ENCODE measurements at places on chromosomes 5 and 9.

DNA sequence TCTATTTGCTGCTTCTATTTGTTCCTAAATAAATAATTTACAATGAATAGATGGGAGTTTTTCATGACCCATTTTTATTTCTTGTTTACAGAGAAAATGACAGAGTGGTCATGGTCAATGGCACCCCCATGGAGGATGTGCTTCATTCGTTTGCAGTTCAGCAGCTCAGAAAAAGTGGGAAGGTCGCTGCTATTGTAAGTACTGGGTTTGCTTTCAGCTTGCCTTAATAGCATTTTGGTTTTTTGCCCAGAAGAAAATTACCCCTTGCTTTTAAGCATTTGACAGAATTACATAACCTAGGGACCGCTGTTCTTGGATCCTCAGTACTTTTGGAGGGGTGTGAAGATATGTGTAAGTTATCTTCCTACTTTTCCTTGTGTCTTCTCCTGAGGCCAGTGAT is 44.1 kb downstream of the TJP2 start:
- no peak for DNase-seq

DNA sequence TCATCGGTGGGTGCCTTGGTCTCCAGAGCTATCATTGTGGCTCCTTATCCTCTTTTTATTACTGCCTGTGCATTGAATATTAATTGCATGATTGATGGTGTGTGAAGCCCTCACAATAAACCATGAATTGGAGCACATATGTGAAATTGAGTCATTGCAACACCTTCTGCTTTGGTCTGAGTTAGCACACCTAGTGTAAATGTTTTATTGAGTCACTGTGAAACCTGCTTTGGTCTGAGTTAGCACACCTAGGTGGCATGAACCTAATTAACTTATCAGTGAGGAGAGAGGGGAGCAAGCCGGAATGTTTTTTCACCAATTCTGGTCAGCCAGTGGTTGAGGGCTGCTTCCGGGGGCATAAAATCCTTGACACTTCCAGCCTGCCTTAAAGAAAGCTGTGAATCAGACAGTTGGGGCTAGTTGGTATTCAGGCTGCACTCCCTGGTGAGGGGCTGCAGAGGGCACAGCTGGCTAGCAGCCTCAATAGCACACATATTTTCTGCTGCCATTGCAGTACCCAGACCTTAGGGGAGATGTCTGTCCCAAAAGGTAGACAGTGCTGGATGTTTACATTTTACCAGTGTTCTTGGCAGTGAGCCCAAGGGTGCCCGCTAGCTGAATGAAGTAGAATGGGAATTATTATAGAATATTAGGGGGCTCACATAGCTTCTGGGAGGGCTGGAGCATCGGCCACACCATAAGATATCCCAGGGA is 76.5 kb upstream of the GOLM1 start:
- DNase-seq = no peak

DNA sequence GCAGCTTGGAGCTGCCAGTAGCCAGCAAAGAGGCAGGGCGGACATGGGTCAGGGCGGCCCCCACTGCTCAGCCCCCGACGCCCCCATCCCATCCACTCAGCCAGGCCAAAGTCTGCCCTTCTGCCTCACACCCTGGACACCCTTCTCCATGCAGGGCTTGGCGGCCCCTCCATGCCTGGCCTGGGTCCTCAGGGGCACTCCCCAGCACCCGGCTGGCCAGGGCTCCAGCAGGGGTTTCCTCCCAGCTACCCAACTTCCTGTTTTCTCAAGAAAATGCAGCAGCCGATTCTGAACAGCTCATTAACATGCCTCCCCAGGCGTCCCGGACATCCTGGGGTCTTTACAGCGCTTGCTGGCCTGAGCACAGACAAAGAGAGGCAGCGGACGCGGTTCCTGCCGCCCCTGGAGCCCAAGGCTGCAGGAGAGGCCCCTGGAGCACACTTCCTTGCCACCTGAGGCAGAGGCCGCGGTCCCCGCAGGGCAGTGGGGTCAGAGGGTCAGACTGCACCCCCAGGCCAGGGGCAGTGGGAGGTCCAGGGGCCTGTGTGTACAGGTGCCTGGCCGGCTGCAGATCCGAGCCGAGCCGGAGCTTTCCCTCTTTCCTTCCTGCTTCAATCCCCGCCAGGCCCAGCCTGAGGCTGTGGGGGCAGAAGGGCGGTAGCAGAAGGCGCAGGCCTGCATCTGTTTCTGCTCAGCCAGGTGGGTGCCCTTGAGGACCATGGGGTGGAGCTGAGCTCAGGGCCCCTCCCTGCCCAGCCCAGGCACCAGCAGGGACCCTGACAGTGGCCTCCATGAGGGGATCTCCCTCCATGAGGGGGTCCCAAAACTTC is 18.7 kb upstream of the NRARP start:
- peak; percentile 61 for DNase-seq

DNA sequence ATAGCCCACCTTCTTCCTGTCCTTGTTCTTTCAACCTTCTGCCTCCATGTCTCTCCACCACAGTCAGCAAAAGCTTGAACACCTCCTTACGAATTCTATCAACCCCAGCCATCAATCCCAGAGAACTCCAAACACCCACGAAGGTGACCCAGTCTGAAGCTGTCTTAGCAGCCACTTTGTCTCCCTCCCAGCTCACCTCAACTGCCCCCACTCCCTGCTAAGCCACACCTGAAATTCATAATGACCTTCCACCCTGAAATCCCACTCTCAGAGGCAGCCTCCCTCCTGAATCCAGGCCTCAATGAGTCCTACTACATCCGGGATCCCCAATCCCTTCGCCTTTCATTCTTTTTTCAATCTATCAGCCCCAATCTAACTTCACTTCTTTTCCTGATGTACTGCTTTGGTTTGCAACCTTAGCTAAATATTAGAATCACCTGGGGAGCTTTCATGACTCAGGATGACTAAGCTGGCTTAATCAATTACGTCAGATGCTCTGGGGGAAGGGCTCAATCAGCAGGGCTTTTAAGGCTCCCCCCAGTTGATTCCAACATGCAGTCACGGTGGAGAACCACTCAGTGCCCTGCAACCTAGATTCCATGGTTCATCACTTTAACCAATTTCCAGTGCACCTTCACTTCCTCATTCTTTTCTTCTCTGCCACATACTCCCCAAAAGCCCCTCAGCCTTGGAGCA is 32.2 kb downstream of the BHMT start:
- no peak for DNase-seq

DNA sequence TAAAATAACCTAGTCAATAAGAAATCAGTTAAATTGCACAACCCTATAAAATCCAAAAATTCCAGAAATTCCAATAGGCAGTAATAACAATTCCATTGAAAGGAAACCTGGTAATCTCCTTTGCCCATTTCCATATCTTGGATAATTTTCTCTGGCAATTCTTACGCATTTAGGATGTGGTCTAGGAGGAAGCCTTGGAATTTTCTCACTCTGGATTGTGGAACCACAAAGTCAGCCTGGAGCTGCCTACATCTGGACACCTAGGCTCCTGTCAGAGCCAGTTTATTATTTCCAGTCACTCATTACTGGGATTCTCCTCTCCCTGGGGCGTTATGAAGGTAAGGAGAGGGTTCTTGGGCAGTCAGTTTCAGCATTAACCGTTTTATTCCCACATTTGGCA is 40.3 kb upstream of the GNE start:
- DNase-seq = no peak

- no peak for DNase-seq
These were observed 13.4 kb downstream of the FGD3 start for GRCh38 chr9:92960561-92961290.

GRCh38 chr5:17154211-17154996 is 63.0 kb upstream of the BASP1 start:
- no peak for DNase-seq
